ENCODE measurements at places on chromosomes 2 and 18.

GRCh38 chr2:238097201-238097987, 2.7 kb upstream of the ESPNL start:
- no peak for DNase-seq

DNA sequence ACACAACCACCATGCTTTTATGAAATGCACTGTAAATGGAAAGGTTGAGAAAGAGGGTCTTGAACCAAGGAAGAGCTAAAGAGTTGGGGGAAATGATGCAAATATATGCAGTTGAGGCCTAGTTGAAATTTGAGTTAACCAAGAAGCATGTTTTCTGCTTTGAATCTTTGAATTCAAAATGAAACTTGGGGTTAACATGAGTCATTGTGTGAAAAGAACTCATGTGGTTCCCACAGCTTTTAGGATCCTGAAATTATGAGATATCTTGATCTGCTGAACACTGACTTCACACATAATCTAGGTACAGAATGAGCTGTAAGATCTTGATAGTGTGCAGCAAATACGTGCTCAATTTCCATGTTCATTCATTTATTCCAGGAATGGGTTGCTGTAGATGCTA, 422.9 kb upstream of the TRIB2 start:
- DNase-seq, result no peak

DNA sequence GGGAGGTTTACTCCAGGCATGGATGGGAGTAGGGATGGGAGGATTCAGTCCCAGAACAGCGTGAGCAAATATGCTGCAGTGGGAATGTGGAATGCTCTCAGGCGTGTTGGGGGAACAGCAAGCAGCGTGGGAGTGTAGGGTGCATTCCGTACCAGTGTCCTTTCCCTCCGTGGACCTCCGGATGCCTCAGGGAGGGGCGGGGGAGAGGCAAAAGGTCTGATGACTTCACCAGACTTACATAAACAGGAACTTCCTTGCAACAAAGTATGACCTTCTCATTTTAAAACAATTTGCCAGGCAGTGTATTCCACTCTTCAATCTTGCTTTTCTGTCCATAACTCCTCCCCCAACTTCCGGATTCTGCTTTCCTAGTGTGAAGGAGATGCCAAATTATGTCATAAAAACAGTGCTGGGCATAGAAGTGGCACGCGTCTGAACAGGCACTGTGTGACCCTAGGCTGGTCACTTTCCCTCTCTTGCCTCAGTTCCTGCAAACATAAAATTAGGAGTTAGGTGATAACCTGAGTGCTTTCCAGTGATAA, 36.9 kb downstream of the RPL37A start:
- DNase-seq, result no peak

GRCh38 chr2:127859712-127860085, 1.7 kb upstream of the POLR2D start:
- no peak for DNase-seq

DNA sequence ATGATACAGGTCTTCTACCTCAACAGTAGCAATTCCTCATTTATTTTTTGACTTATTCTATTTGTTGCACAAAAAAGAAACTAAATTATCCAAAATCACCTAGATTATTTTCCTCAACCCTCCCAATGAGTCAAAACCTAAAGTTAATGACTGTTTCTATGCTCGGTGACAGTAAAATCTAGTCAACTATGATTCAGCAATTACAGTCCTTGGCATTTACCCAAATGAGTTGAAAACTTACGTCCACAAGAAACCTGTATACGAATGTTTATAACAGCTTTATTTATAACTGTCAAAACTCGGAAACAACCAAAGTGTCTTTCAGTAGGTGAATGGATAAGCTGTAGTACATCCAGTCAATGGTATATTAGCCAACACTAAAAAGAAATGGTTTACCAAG, 439.3 kb downstream of the CBLN2 start:
- DNase-seq, result no peak

DNA sequence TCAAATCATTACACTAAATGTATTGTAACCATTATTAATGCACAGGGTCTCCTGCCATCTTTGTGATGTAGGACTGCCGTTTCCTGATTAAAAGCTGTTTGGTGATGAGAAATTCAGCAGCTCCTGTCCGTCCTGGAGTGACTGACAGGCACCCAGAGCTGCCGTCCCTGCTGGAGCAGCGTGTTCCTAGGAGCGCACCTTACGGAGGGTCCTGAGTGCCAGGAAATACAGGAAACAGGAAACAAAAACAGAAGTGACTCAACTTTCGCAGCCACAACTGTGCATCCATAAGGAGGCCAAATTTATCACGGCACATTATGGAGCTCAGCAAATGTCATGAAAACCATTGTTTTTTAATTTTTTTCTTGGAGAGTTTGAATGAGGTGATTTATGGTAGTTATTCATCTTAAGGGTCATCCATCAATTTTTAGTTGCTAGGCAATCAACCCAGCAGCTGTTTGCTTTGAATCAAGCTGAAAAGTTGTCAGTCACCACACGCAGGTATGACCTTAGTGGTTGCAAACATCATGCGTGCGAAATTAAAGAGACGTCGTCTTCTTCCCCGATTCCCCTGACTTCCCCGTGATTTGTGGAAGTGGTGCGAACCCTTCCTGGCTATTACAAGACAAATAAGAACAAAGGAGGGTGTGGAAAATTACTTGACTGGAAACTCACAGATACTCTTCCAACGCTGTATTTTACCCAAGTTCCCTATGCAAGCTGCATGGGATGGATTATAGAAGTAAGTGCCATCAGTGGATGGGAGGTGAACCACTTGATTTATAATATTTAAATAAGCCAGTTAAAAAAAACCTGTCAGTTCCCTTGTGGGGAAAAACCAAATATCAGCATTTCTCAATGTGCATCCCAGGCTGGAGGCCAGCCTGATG, 19.8 kb downstream of the TSHZ1 start:
- DNase-seq, result no peak

DNA sequence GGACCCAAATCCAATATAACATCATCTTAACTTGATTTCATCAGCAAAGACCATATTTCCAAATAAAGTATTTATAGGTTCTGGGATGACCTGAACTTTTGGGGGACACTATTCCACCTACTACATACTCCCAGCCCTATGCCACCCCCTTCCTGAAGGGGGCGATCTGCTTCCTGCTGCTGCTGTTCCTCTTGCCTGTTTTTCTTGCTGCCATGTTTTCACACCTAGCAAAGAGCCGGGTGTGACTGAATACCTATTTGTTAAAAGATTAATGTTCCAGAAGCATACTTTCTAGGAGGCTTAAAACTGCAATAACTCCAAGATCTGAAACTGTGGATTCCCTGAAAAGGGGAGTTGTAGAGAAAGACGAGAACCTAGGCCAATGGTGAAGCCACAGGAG, 89.7 kb downstream of the ICOS start:
- DNase-seq, result no peak

DNA sequence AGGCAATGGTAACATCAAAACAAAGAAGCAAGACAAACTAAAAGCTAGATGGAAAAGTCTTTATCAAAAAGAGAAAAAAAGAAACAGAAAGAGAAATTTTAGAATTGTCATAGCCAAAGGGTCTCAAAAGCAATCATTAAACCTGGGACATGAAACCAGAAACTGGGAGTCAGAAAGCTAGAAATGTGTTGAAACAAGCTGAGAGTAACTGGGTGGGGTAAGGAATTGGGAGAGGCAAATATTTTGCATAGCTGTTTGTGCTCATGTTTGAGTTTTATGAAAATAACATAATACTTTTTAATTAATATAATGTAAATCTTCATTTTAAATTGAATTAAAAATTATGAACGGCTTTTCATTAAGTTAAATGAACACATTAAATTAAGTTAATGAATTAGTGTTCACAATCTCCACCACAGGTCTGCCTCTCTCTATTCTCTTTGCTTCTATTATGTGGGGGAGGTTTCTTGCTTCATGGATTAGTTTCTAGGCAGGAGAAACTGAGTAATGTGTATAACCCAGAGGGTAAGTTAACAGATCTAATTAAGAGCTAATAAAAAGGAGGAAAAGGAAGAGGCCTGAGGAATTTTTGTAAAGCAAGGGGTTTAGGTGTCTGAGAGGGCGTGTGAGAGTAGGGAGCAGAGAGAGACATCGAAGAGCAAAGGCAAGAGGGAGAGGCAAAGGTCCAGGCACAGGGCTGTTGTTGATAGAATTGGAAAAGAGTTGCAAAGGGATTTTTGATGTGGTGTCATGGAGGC, 20.0 kb upstream of the SERPINB2 start:
- no peak for DNase-seq

GRCh38 chr2:197359859-197360258, 49.3 kb upstream of the ANKRD44 start:
- DNase-seq, result no peak

- no peak for DNase-seq
These were observed 28.5 kb downstream of the GALNT14 start for GRCh38 chr2:31109633-31110192.

DNA sequence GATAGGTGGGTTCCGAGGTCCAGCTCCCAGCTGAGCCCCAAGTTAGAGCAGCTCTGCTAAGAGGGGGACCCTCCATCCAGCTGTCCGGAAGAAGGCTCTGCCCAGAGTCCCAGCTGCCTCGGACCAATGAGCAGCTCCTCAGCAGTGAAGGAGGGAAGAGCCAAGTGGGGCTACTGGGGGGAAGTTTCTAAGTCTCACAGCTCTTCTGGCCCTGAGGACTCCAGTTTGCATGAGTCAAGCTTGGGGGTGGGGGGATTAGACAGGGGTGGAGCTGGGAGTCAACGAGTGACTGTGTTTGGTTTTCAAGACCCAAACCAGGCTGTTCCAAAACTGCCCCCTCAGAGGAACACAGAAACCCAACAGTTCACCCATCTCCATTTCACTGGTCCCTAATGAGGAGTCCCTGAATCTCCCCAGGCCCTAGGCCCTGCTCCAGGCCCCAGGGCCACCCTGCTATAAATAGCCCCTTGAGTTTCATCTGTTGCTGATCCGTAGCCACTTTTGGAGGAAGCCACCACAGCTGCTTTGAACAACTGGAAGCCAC, 100.9 kb downstream of the TNS1 start:
- DNase-seq, result no peak

DNA sequence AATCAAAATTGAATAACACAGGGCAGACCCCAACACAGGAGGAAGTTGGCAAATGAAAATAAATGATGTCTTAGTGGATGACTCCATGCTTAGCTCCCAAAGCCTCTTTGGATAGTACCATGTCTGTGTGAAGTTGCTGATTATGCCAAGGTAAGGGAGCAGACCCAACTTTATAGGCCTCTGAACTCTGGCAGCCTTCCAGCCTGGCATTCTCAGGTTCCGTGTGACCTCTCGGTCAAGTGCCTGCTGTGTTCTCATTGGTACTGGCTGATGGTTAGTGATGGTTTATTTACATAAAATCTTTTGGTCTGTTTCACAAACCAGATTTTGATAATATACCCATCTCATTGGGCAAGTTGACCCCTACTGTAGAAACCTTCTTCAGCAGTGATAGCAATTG, 112.2 kb upstream of the TTC39C start:
- no peak for DNase-seq

GRCh38 chr2:23688486-23689130, 238.3 kb downstream of the ATAD2B start:
- no peak for DNase-seq

Measured in head of caudate nucleus (tissue), 42 donors.